Activated naive CD8-positive, alpha-beta T cell treated with anti-CD3 and anti-CD28 coated beads, Interleukin-2, amount 50 U/mL, for 16 hours (primary cell): ENCODE measurements at places on chromosomes 1 and 21.
A peak's percentile ranks its signal among the peaks of the same experiment; 100 is the strongest.

GRCh38 chr1:76170084-76170483 lies 95.5 kb downstream of the ST6GALNAC3 start:
- no peak for DNase-seq

DNA sequence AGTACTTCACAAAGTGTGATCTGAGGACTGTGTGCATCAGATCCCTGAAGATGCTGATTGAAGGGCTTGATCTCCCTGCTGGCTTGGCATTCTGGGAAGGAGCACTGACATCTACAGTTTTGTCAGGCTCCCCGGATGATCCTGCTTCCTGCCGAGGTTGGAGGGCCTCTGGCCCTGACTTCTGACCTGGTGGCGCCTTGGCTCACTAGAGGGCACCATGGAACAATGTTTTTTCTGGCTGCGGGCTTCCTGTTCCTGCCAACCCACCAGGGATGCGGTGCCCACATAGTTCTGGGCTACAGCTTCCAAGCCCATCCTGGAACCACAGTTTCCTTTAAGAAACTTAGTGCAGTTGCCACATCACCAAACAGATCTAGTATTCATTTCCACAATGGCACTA lies 38.8 kb upstream of the RASAL2 start:
- no peak for DNase-seq

- no peak for DNase-seq
These were observed 41.1 kb downstream of the IL6R start for GRCh38 chr1:154446292-154446691.

- DNase-seq: no peak
These were observed 52.3 kb downstream of the PLEKHA6 start for GRCh38 chr1:204307334-204307883.

DNA sequence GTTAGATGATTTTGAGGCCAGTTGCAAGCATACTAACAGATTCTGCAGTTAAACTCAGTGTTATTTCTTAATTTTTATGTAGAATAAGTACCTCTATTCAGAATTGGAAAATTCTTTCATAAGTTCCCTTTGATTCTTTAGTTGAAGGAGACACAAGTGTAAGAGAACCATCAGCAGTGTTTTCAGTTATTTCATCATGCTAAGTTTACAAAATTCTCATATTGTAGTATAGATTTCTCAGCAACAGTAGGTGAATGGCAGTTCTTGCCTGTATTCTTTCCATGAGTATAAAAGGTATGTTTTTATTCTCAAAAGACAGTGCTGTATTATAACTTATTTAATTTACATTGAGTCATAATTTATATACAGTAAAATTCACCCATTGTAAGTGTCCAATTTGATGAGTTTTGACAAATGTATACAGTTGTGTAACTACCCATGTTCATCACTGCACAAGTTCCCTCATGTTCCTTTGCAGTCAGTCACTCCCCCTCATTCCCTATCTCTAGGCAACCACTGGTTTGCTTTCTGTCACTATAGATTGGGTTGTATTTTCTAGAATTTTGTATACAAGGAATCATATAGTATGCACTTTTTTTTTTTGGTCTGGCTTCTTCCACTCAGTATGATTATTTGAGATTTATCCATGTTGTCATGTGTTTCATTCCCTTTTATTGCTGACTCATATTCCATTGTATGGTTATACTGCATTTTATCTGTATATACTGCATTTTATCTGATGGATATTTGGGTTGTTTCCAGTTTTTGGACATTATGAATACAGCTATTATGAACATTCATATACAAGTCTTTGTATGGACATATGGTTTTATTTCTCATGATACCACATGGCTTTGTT lies 3.9 kb downstream of the RPS6KC1 start:
- DNase-seq: no peak

DNA sequence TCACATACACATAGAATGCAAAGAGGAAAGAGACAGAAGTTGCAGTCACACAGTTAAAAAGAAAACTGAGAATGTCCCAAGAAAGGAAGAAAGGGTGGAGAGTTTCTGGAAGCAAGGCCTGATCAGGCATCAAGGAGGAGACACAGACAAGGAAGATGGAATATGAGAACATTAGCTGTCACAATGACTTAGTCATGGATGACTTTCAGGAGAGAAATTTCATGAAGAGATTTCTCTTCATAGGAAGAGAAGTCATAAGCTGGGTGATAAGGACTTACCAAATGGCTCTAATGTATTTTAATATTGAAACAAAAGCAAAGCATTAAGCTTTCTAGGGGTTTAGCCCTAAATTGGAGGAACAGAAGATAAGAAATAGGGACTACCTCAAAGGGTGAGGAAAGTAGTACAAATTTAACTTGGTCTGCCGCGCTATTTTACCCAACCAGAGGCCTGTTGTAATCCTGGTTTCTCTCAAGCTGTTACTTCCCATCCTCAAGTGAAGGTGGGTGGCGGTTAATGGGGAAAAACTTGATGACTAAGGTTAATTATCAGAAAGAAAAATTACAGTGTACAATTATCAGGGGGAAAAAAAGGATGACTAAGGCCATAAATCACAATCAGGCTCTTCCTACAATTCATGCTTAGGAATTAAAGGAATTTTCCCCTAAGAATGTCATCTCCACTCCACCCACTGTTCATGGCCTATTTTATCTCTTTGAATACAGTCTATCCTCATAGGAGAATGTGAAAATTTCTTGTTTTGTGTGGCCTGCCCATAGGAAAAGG lies 93.9 kb upstream of the ADGRL2 start:
- DNase-seq: no peak

GRCh38 chr1:182193908-182194550 lies 132.5 kb upstream of the ZNF648 start:
- no peak for DNase-seq

- DNase-seq: no peak
These were observed 41.4 kb downstream of the RNF115 start for GRCh38 chr1:145782272-145783099.

GRCh38 chr1:15786581-15786980 lies 20.9 kb downstream of the UQCRHL start:
- DNase-seq: no peak

DNA sequence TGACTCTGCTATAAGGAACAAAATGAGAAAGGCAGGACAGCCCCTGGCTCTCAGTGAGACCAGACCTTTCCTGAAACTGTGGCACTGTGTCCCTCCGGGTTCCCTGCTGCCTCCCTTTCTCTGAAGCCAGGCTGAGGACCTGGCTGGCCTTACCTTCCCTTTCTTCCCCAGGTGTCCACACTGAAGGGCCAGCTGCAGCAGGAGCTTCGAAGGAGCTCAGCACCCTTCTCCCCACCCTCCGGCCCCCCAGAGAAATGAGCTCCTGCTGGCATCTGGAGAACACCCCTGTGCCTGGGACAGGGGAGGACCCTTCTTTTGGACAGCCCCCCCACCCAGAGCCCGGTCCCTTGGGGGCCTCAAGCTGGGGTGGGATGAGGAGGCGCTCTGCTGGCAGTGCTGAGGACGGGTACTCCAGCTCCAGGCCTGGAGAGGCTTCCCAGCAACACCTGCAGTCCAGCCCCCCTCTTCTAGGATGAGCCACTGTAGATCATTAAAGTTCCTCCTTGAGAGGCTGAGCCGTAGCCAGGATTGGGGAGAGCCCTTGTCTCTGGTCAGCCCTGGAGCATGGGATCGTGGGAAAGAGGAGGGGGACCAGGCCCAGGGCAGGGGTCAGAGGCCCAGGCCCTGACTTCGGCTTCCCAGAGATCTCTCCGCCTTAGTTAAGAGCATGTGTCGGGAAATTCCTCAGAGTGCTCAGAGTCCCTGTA lies 8.1 kb downstream of the MFAP2 start:
- no peak for DNase-seq

DNA sequence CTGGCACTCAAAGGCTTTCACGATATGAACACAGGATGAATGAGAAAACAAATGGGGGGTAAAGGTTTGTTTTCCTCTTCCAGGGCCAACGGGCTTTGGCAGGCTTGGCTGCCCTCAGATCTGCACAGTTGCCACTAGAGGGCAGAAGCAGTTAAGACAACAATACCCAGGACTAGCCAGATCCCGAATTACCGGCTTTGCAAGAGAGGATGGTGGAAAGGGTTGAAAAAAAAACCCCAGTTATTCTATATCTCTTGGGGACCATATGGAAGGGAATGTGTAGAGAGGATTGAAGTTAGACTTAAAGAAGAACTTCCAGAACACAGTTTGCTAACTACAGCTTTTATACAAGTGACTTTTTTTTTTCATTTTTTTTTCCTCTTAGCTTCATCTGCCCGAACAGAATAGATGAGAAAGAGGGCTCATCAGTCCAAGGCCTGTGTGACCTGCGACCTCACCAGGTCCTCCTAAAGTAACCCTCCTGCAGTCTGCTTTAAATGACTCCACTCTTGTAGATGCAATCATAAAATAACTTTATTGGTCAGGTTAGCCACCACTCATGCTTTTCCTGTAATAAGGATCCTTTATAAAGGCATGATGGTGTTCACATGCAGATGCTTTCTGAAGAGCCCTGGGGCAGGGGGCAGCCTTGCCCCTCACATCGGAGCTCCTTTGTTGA lies 10.7 kb downstream of the FMOD start:
- peak; percentile 17 for DNase-seq

GRCh38 chr1:85577419-85578320 lies 2.9 kb upstream of the CCN1 start:
- no peak for DNase-seq

- no peak for DNase-seq
These were observed 22.8 kb downstream of the CYYR1 start for GRCh38 chr21:26550326-26550725.

- no peak for DNase-seq
These were observed 86.7 kb downstream of the LRRC53 start for GRCh38 chr1:74425676-74426075.

DNA sequence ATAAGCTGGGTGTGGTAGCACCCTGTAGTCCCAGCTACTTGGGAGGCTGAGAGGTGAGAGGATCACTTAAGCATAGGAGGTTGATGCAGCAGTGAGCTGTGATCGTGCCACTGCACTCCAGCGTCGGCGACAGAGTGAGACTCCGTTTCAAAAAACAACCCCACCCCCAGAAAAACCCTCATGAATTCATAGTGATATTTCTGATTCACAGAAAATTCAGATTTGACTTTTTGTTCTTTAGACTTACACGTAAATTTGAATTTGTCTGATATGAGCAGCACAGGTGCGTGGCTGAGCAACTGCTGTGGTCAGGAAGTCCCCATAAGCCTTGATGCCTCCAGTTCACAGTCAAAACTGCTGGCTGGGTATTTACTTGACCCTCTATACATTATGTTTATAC lies 10.0 kb upstream of the MORC3 start:
- DNase-seq: no peak

- no peak for DNase-seq
These were observed 308.9 kb upstream of the RUNX1 start for GRCh38 chr21:35358008-35358407.
